ENCODE measurements at places on chromosomes 5 and 9.

- DNase-seq: no peak
Measured at GRCh38 chr5:137651022-137651421, 84.9 kb downstream of the KLHL3 start.

- DNase-seq: no peak
Measured at GRCh38 chr9:127979333-127980059, 1.3 kb downstream of the EEIG1 start.

- DNase-seq: no peak
Measured at GRCh38 chr5:59760785-59761348, 132.7 kb downstream of the PDE4D start.

GRCh38 chr5:113194125-113194524, 217.5 kb downstream of the DCP2 start:
- no peak for DNase-seq

GRCh38 chr5:79495311-79495710, 18.6 kb downstream of the HOMER1 start:
- DNase-seq: no peak

- no peak for DNase-seq
Measured at GRCh38 chr9:82543726-82544125, 519.2 kb downstream of the RASEF start.

- DNase-seq: no peak
Measured at GRCh38 chr5:132090107-132090506, 16.5 kb downstream of the CSF2 start.

DNA sequence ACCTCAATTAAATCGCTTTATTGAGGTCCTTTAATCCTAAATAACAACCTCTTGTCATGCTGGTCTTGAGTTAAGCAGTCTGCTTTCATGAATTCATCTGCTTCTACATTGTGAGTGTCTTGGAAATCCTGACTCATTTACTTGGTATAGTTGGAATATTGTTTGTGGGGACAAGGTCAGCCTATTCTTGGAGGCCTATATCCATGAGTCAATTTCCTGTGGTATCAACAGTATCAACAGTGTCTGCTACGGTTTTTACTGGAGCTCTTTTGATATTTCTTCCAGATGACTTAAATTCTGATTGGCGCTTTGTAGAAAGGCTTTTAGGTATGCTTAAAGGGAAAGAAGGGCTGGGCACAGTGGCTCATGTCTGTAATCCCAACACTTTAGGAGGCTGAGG, 71.2 kb upstream of the PARP8 start:
- no peak for DNase-seq

DNA sequence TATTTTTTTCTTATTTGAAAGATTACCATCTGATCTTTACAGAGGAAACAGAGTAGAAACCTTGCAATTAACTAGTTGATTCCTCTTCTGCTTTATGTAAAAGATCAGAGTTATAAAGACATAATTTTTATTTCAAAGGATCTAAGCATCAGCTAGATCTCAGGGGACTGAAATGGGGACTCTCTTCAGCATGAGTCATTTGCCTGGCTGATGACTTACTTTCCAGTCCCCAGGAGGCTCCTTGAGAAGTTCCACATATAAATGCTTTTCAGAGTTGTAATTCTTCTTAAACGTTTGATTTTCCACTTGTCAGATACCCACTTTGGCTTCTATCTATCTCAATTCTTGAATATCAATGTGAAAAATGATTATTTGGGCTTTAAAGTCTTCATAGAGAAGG, 389.4 kb downstream of the RAB3C start:
- no peak for DNase-seq

DNA sequence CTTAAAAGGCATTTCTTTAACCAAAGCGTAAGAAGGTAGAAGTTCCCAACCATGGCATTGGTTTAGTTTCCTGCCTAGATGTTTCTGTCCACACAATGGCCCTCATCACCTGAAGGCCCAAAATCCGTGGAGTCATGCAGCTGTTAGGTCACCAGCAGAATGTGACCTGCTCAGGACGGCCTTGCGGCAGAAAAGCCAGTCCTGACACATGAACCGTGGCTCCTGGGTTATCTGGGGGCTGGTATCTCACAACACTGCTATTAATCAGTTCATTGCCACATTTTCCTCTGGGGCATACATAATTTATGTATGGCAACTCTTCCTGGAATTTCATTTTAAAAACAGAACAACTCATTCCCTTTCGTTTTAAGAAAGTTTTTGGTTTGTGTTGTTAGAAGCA, 278.4 kb downstream of the ATPSCKMT start:
- no peak for DNase-seq

- DNase-seq: no peak
Measured at GRCh38 chr9:105413525-105413924, 34.3 kb upstream of the FSD1L start.

DNA sequence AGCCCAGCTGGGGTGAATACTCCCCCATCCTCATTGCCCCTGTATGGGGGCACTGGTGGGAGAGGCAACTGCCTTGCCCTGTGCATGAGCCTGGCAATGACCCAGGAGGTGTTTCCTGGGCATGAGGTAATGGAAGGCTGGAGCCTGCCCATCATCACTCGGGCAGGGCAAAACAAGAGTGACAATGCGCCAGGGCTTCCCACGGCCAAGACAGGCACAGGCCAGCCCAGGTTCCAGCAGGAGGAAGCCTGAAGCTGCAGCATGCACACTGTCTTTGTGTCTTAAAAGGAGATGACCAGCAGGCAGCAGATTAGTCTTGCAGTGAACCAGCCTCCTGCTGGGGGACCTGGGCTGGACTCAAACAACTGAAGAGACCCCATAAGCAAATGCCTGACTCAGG, 92.2 kb upstream of the SMIM23 start:
- DNase-seq: no peak

DNA sequence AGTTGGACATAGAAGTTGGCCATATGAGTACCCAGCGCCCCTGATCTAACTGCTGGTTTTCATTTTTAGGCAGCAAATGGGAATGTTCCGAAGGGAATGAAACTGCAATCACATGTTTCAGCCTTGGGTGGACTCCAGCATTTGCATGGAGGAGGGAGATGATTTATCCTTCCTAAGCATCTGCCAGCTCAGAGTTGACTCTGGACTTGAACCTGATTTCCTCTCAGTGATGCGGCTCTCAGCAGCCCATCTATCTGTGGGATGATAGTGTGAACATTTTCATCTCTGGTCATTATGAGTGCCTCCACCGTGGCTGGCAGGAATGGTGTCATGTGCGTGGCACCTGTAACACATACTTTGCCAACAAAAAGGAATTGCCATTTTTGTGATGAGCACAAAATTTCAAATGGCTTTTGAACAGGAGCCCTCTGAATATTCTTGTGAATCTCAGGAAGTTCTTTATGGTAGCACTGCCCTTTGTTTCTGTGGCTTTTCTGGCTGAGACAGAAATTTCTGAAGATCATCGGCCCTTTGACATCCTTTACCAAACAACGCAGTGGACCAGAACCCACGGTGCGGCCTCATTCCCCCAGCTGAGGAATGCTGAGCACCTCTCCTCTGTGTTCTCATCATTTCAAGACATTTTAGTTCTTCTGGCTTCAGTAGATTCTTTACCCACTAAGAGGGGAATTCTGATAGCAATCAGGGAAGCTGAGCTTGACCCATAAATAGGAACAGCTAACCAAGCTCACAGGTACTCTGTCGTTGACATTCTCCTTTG, 28.5 kb downstream of the FUBP3 start:
- DNase-seq: no peak

- no peak for DNase-seq
Measured at GRCh38 chr5:129361441-129362025, 98.6 kb upstream of the ADAMTS19 start.

DNA sequence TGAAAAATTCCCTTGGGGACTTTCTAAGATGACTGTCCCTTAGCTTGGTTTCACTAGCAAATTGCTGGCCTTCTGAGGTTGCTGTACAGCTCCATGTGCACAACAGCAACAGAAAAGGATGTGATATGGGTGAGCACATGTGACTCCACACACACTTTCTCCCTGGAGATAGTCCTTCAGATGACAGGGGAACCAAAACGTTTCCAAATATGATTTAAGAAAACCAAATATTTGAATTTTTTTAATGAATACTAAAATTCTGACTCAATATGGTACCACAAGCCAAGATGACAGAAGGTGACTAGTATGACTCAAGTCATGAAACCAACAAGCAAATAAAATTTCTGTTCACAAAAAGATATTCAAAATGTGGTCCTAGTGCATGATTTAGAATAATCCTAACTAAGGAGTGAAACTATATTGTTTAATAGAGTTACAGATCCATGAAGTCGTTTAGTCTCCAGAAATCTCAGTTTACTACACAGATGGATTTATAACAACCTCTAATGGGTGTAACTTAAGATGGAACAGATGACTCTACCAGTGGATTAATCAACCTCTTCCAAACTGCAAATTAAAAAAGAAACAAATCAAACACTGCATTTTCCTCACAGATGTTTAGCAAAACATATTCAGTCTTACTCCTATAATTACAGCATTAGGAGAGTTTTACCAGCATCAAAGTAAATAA, 144.8 kb upstream of the PIK3R1 start:
- no peak for DNase-seq

DNA sequence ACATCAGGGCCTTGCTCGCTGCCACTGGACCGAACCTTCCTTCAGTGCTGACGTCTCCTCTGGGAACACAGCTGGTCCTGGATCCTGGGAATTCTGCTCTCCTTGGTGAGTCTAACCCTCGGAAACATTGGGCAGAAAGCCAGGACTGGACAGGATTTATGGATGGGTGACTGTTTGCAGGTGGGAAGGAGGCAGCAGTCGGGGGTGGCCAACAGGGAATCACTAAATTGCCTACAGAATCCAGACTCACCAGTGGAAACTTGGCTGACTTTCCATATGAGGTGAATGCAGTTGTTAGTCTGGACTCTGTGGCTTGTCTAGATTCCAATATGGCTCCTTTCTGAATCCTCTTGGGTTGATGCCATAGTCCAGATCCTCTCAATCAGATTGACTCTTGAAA, 203.1 kb downstream of the SAXO1 start:
- no peak for DNase-seq

DNA sequence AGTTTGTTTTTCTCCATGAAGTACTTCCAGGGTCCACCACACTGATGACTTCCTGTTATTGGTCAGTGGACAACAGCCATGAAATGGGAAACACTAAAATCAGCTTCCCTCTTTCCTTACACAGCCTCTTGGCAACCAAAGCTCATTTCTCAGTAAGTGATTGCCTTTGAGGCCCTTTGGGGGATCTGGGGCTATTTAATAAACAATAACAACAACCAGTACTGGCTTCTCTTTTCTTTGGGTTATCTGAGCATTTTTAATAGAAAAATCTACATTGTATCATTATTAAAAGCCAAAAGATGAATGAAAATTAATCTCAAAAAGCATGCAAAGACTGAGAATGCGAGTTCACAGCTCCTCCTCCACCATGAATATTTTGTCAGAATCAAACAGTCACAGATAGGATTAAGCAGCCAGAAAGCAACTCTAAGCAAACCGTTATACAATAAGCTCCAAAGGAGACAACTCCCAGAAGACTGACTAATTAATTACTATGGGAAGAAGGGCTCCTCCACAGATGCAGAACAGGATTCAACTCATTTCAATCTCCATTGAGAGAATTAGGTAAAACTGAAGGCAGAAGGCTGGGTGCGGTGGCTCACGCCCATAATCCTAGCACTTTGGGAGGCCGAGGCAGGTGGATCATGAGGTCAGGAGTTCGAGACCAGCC, 68.3 kb downstream of the SERINC5 start:
- DNase-seq: no peak

DNA sequence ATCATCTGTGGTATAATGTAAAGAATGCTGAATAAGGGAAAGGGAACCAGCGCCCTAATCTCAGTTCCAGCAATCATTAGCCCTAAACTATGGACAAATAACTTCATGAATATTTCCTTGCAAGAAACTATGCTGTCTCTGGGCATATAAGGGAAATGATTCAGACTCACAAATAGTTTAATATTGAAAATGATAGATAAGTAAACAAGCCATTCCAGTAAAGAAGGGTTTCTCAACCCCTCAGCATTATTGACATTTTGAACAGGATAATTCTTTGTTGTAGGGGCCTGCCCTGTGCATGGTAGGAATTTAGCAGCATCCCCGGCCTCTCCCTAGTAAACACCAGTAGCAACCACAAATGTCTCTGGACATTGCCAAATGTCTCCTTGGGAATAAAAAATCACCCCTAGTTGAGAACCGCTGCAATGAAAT, 23.8 kb downstream of the C5 start:
- no peak for DNase-seq

DNA sequence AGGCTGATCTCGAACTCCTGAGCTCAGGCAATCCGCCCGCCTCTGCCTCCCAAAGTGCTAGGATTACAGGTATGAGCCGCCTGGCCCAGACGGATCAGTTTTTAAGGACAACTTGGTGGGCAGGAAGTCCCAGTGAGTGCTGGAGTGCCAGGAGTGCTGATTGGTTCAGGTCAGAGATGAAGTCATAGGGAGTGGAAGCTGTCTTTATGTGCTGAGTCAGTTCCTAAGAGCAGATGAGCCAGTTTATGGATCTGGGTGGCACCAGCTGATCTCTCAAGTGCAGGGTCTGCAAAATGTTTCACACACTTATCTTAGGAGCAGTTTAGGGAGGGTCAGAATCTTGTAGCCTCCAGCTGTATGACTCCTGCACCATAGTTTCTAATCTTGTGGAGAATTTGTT, 292.1 kb upstream of the ELAVL2 start:
- no peak for DNase-seq

DNA sequence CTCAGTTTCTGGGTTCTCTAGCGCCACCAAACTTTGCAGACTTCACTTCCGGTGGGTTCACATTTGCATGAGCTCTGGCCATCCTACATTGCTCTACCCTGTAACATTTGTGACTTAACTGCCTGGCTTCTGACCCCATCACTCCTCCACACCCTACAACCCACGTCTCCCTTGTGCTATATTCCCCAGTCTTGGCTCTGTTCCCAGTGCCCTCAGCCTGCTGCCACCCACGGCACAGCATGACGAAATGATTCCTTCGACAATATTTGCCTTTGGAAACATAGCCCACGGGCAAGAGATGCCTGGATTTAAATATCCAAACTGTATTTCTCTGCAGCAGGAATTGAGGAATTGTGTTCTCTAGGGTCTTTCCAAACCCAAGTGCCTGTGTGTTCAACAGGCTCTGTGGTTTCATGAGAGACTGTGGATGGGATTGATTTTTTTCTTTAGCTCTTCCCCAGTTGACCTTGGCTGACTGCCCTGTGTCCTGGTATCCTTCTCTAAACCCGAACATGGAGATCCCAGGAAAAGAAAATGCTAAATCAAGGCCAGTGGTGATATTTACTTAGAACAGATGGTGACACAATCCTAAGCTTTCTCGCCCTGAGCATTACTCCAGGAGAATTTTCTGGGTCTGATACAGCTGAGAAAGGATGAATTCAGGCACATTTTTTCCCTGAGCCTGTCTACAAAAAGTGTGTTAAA, 44.4 kb upstream of the GRIA1 start:
- DNase-seq: no peak

- DNase-seq: no peak
Measured at GRCh38 chr9:136053757-136054142, 41.3 kb downstream of the NACC2 start.

- no peak for DNase-seq
Measured at GRCh38 chr9:109574061-109574882, 76.2 kb upstream of the PTPN3 start.

GRCh38 chr5:171640480-171640879, 145.1 kb upstream of the SMIM23 start:
- DNase-seq: no peak

GRCh38 chr5:135561266-135561665, 17.5 kb downstream of the CXCL14 start:
- no peak for DNase-seq

- no peak for DNase-seq
Measured at GRCh38 chr9:126804198-126804695, 593 bp upstream of the ZBTB43 start.

GRCh38 chr5:78823196-78823595, 161.9 kb downstream of the ARSB start:
- DNase-seq: no peak

- no peak for DNase-seq
Measured at GRCh38 chr9:91162784-91163443, 198.8 kb downstream of the AUH start.
